Stimulated activated CD8-positive, alpha-beta memory T cell treated with anti-CD3 and anti-CD28 coated beads, Interleukin-4, amount 100 ng/mL, for 1 hour (primary cell): ENCODE measurements at places on chromosomes 12 and 14.

DNA sequence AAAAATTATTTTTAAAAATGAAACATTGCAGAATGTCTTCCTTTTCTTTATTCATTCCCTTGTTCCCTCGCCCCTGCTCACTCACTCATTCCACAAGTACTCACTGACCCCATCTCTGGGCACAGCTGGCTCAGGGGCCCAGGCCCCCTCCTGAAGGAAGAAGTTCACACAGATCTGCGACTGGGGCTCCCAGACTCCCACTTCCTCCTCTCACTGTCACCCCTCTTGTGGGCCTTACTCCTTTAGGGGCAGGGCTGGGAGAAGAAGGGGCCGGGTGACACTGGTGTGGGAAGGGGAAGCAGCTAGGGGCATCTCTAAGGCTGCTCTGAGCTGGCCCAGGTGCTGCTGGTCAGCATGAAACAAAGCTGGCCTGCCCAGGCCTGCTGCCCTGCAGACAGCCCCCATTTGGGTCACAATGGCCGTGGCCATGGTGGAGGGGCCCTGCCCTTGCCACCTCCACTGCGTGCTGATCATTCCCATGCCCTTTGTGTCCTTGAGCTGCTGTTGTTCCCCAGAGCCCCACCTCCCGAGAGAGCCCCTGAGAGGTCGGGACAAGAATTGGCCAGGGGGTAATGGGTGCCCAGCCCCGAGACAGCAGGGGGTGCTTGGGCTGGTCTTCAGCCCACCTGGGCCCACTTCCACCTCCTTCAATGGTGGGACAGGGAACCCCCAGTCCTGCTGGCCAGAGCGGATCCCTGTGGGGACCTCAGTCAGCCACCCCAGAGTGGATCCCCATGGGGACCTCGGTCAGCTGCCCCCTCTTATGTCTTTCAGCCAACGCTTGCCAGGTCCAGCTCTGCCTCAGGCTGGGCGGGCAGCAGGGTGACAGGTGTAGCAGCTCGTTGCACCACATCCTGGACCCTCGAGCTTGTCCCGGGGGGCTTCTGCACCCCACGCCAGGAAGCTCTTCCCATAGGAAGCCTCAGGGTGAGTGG is 212.4 kb upstream of the C14orf180 start:
- DNase-seq, result no peak

DNA sequence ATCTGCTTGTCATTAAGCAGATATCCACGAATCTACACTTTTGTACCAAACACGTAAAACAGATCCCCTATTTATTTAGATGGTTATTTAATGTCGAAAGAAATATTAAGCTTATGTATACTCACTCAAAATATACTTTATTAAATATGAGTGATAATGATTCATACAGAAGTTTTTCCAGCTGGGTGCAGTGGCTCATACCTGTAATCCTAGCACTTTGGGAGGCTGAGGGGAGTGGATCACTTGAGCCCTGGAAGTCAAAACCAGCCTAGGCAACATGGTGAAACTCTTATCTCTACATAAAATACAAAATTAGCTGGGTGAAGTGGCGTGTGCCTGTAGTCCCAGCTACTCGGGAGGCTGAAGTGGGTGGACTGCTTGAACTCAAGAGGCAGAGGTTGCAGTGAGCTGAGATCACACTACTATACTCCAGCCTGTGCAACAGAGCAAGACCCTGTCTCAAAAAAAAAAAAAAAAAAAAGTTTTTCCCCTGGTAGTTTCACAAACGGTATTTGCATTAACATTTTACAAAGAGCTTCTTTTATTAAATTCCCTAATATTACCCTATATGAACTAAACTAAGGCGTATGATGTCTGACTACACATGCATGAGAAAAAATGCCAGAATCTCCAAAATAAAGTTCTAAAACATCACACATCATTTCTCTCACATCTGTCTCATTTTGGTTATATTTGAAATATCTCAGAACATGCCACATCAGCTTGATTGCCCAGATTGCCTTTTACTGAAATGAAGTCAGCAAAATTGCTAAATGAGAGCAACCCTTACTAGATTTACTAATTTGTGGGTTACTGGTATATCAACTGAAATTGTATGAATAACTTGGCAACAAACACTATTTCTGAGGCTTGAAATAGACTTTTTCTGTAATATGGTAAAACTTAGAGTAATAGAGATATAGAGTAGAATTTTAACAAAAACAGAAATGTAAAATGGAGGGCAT is 74.9 kb downstream of the PAWR start:
- no peak for DNase-seq

- DNase-seq, result no peak
Measured at GRCh38 chr12:91778938-91779400, 366.7 kb downstream of the BTG1 start.

DNA sequence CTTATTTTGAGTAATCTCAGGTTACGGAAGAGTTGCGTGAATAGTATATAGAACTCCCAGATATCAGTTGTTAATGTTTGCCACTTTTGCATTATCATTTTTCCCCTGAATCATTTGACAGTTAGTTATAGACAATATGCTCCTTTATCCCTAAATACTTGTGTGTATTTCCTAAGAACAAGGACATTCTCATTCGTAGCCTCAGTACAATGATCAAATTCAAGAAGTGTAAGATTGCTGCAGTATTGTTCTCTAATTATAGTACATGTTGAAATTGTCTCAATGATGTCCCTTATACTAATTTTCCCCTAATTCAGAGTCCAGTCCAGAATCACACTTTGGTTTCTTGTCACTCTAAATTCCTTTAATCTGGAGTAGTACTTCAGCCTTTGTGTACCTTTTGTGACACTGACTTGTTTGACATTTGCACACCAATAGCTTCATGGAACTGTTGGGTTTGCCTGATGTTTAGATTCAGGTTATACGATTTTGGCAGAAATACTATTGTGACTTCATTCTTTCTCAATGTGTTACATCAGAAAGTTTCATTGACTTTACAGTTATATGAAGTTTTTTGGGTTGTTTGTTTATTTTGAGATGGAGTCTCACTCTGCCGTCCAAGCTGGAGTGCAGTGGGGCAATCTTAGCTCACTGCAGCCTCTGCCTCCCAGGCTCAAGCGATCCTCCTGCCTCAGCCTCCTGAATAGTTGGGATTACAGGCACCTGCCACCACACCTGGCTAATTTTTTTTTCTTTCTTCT is 13.1 kb downstream of the DYNC1H1 start:
- no peak for DNase-seq

GRCh38 chr14:58769771-58770170 is 132.0 kb downstream of the DACT1 start:
- DNase-seq, result no peak

DNA sequence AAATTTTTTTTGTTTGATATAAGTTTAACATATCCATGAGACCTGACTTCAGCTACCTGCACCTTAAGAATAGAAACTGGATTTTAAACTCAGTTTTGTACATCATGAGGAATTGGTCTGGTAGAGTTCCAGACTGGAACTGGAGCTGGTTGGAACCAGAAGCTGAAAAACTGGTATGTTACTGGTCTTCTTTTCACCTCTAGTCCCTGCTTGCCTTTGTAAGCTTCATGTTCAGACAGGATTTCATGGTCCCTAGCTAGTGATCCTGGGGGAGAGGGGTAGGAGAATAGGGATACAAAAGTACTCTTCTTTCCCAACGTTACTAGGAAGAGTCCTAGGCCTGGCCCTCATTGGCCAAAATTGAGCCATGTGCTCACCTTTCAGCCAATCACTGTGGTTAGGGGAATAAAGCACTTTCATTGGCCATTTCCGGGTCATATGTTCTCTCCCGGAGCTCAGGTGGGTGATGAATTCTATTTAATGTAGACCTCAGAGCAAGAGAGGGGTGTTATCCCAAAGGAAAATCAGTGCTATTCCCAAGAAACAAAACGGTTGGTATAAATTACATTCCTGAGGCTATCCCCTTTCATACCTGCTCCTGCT is 36.9 kb upstream of the APPL2 start:
- no peak for DNase-seq

DNA sequence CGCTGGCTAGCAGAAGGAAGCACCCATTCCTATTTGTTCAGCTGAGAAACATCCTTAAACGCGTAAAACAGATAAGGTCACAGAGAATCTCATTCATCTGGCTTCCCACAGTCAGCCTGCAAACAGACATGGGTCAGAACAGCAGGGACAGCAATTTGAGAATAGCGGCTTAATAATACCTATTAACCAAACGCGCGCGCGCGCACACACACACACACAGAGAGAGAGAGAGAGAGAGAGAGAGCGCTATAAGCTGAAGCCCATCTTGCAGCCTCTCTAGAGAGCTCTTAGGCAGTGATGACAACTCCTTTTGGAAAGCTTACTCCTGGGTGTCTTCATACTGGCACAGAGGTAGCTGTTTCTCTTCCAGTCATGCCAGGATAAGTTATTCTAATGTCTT is 26.4 kb downstream of the TMEM132D start:
- no peak for DNase-seq

GRCh38 chr12:42617622-42618021 is 28.1 kb upstream of the PRICKLE1 start:
- no peak for DNase-seq
